GM12878 (cell line): ENCODE measurements at places on chromosomes 7 and 10.

- H3K4me3 ChIP-seq, result no peak overlapping the region
- H3K36me3 ChIP-seq, result no peaks in the 10 kb centered on the region
- peaks cover 4% of the 10 kb centered on the region; the same call in 1 of the 2 replicates for H3K4me1 ChIP-seq
Measured at GRCh38 chr10:95341716-95342130, 50.9 kb upstream of the PDLIM1 start.

GRCh38 chr10:124006526-124006925, 86.9 kb downstream of the CHST15 start:
- no peak overlapping the region for H3K27ac ChIP-seq
- H3K36me3 ChIP-seq, result no peaks in the 10 kb centered on the region
- no peaks in the 10 kb centered on the region; the same call in none of the 2 replicates for H3K27me3 ChIP-seq
- H3K4me1 ChIP-seq, result no peaks in the 10 kb centered on the region

DNA sequence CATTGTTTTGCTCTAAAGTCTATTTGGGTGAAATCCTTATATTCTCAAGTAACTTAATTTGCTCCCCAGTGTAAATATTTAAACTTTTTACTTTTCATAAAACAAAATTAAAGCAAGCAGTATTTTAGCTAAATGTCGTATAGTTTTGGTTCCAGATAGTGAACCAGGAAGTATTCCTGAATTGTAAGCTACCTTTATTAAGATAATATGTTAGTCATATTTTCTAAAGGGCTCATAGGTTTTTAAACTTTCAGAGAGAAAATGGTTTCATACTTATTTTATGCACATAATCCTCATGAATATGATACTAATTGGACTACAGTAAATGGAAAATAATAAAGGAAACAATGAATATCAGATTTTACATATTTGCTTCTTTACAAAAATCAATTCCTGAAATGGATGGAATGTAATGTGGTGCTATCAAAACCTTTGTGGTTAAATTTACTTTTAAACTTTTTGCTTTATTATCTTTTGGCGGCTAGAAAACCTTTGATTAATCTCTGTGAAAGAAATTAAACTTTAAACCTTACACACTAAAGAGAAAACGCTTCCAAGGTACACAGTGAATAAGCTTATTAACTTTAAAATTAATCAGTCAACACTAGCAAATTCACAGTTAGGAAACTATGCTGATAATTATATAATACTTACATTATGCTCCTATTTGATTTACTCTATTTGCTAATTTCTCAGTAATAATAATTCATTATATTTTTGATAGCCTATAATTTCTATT, 76.6 kb upstream of the RHOBTB1 start:
- H3K27me3 ChIP-seq, result no peaks in the 10 kb centered on the region
- H3K4me1 ChIP-seq, result no peaks in the 10 kb centered on the region
- no peak for DNase-seq

GRCh38 chr10:133276100-133276434, 601 bp downstream of the ADAM8 start:
- peaks cover 21% of the 10 kb centered on the region for H3K36me3 ChIP-seq
- no peaks in the 10 kb centered on the region for H3K27me3 ChIP-seq
- DNase-seq, result no peak

DNA sequence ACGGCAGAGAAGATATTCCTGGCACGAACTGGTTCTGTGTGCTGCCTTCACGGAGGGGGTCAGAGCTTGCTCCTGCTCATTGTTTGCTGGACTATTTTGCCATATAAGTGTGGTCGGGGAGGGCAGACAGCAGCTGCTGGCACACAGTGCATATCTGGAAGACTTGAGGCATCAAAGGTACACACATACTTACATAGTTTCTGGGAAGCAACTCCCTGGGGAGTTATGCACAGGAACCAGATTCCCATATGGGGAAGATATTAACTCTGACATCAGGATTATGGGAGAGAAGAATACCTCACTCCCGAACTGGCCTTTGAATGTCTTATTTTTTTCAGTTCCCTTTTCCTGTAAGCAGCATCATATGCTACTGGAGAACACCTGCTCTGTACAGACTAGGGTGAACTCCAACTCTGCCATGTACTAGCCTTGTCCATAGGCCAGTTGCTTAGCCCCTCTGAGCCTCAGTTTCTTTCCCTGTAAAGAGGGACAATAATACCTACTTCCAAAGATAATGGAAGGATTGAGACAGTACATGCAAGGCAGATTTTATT, 41.5 kb downstream of the LGI1 start:
- H3K27me3 ChIP-seq, result no peaks in the 10 kb centered on the region; the same call in none of the 2 replicates
- no peaks in the 10 kb centered on the region for H3K36me3 ChIP-seq
- H3K27ac ChIP-seq, result no peak overlapping the region
- no peak for DNase-seq
